ENCODE measurements at places on chromosomes 6 and 20.
A peak's percentile ranks its signal among the peaks of the same experiment; 100 is the strongest.

- DNase-seq, result no peak
Measured at GRCh38 chr6:94372229-94372628, 952.9 kb upstream of the EPHA7 start.

DNA sequence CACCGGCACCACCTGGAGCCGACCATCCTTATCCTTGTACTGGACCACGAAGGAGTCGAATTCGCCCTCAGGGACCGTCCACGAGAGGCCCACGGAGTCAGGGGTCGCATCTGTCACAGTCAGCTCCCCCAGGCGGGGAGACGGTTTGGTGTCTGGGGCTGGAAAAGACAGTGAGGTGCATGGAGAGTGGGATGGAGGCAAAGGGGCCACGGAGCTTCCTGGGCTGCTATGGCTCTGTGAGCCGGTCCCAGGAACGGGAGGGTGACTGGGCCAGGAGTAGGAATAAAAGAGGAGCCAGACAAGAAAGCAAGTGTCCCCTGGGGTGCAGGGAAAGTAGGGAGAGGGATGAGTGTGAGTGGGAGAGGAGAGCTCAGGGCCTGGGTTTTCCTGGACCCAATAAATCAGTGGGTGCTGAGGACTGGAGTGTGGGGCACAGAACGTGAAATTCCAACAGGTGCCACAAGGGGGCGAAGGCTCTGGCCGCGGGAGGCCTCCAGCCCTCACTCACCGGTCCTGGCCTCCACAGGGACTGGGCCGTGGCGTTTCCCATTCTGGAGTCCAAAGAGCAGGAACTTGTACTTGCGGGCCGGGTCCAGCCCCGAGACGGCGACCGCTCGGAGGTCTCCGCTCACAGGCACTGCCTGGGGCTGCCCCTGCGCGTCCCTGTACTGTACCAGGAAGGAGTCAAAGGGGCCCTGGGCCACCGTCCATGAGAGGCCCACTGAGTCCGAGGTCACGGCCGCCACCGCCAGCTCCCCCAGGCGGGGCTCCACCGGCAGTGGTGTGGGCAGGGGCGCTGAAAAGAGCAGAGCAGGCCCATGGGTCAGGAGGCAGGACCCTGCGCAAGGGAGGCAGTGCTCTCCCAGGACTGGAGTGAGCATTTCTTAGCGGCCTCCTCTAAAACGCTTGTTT, 9.9 kb downstream of the CYP21A2 start:
- DNase-seq, result peak; percentile 54

GRCh38 chr6:133456439-133456838, 215.3 kb downstream of the EYA4 start:
- DNase-seq, result no peak

DNA sequence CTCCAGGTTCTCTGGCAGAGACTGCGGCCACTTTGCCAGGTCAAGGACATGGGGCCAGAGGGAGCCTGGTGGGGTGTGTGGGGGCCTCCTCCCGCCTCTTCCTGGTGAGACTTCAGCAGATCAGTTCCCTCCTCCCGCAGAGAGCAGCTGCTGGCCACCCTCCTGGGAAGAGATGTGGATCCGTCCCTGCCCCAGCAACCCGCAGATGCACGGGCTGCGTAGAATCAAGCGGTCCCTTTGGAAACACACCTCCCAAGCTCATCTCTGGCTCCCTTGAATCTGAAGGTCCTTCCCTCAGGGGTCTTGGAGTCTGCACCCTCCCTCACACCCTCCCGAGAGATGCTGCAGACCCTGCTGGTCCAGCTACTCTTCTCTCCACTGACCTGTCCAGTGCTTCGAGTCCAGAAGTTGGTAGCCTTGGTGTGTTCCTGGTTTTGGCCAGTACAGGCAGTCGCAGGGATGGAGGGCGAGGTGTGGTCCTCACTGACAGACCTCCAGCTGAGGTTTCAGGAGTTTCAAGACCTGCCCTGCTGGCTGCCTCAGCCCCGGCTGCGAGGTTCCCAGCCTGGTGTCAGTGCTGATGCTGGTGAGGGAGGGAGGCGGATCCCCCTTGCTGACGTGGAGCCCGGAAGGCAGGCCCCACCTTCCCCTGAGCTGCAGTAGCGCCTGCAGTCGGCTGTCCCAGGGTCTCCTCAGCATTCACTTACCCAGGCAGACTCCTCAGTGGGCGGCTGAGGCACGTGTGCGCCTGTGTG, at the start of gene NPBWR2:
TSS of gene NPBWR2 (minus strand) at position 585 of the 755 bp plus-strand sequence. CDS start 734 bp downstream, outside the sequence.
- DNase-seq, result no peak

DNA sequence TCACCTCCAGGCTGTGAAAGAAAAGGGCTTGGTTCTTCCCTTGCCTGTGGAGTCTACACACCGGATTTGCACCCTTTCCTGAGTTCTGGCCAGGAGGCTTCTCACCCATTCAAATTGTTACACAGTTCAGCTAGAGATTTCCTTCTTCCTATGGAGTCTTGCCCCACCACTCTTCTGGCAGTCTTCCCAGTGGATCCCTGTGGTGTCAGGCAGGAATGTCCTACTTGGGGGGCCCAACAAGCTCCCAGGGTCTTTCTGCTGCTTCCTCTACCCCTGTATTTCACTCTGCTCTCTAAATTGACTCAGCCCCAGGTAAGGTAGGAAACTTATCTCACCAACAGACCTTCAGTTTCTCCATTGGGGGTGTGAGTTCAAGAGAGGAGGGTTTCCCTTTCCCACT, 14.0 kb upstream of the CST9L start:
- DNase-seq, result no peak

DNA sequence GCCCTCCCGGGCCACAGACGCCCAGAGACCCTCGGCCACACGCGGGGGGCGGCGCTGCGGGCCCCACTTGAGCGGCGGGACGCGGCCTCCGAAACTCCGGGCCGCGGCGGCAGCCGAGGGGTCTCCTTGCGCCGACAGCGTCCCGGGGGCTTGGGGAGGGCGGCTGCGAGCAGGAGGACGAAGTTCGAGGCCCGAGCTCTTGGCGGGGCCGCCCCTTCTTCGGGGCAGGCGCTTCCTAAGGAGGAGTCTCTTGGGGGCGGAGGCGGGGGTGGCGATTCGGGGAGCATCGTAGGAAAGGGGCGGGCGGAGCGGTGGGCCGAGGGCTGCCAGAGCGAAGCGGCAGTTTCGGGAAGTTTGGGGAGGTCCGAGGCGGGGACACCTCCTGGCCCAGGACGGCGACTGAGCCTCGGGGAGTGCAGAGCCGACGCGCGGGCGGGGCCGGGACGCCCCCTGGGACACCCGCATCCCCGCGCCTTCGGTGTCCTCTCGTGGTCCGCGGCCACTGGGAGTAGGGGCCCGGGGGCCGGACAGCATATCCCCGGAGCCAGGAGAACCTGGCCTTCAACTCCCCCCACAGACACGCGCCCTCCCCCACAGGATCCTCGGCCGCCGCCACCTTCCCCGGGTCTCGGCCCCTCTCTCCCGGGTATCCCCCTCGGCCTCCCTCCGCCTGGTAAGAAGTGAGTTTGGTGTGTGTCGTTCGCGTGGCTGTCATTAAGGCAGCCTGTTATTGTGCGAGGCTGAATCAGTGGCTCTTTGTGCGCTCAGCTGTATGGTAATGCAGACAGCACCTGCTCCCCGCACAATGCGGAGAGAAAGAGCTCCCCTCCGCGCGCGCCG, 613 bp upstream of the DLL1 start:
- DNase-seq, result no peak

DNA sequence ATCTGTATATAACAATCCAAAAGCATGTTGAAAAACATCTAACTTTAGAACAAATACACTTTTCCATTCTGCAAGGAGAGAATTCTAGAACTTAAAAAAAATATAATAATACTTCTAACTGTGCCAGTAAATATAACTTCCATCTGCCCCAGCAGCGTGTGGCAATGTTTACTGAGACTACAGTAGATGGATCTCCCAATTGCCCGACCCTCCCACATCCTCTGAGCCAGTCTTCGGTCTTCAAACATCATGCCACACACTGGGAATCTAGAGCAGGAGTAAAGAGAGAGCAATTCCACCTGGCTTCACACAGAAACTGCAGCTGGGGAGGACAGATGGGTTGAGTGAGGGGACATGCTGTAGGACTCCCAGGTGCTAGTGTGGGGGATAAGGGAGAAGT, 121.3 kb upstream of the NHSL1 start:
- no peak for DNase-seq

DNA sequence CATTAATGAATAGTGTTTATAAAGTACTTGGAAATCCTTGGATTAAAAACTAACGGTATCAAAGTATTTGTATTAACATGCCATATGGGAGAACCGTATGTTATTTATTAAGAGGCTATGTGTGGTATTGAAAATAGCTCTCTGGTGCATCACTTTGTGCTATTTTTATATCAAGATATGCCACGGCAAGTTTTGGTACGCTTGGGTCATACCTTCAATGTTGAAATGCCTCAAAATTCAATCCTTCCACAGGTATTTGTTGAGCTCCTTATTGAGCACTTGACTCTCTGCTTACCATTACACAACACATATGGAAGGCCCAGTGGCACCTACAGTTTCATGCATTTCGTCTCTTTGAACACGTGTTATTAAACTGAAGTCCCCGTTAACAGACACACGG, 647.9 kb downstream of the KIF16B start:
- DNase-seq, result no peak

DNA sequence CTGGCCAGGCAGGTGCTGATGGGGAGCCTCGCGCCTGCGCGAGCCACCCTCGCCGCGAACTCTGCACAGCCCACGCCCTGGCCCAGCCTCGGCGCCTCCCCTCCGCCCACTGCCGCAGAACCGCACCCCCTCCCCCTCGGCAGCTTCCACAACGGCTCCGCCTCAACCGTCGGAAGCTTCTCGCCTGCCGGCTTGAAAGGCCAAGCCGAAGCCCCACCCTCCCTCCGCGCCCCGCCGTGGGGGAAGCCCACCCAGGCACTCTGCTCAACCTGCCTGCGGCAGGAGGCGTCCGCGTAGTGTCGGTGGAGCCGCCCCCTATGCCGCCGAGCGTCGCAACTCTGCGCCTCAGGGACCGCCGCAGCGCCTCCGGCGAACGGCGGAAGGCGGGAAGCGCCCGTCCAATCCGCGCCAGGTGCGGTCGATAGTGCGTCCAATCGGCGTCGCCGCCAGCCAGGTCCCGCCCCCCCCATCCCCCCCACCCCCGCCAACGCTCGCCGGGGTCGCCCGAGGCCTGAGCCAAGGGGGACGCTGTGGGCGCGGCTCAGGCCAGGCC, at the start of gene SYCP2:
TSS of gene SYCP2 (minus strand) at position 342 of the 553 bp plus-strand sequence. CDS start 11,224 bp downstream, outside the sequence.
- peak; percentile 53 for DNase-seq

DNA sequence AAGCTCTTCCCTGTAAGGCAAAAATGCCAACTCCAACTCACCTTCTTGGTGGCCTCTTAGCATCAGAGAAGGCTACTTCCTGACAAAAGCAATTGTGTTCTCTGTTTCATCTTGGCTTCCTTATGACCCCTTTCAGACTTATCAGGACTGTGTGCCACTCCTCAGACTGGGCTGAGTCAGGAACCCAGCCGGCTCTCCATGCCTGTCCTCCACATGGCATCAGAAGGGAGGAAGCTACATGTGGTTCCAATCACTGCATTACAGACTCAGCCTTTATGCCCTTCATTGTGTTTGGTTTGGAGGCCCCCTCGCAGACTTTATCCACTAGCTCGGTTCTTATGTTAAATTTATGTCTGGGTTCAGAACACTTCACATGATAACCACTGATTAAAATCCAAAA, 142.5 kb downstream of the SLC24A3 start:
- no peak for DNase-seq

GRCh38 chr20:6397115-6397514, 274.3 kb upstream of the FERMT1 start:
- DNase-seq, result no peak

GRCh38 chr6:67956352-67956751, 678.7 kb upstream of the ADGRB3 start:
- no peak for DNase-seq

GRCh38 chr6:150392452-150393220, 23.8 kb downstream of the IYD start:
- DNase-seq, result no peak

- DNase-seq, result no peak
Measured at GRCh38 chr6:87165185-87165584, 9.8 kb downstream of the ZNF292 start.

All from activated gamma-delta T cell treated with anti-CD3 and anti-CD28 coated beads, Interleukin-2, amount 50 U/mL, for 16 hours (primary cell).